ENCODE measurements at places on chromosomes 7 and 10.

DNA sequence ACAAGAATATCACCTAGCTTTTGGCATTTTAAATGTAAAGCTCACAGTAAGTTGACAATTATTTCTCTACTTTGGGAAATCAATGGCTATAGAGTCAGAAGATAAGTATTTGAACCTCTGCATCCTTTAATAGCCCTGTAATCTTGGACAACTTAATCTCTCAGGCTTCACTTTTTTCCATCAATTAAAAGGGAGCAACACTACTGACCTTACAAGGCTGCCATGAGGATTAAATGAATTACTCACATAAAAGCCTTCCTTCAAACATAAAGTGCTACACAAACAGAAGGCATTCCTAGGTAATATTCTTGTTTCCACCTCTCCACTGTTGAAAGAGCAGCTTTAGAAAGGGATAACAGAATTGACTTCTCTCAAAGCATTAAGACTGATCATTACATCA, 266.0 kb downstream of the RNLS start:
- no peak for DNase-seq

DNA sequence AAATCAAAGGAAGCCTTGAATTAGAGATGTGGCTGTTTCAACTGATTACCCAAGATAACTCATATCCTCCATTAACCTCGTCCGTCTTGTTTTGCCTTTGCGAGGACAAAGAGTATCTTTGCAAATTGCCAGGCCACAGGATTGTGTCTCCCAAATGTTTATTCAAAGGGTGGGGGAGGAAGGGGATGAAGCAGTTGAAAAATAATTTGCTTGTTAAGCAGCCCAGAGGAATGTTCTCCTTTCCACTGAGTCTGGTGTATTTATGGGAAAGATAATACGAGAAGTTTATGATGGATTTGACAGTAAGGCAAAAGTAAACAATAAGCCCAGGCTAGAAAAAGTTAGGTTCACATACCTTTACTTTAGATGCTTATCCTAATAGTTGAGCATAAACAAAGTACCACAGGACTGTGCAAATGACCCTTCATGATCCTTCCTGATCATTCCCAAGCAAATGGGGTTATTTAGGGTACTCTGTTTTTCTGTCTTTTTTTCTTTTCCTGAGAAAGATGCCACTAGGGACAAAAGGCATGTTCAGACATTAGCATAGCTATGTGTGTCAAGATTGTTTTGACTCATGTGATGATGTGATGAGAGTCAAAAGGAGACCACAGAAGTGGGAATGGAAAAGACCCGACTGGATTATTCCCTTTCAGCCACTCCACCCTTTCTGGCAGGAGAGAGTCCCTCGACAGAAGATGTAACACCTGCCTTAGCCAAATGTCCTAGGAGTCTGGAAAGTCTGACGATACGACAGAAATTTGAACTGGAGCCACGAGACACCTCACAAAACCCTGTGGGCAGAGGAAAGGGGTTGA, 243.0 kb upstream of the GLI3 start:
- DNase-seq = no peak

- DNase-seq = no peak
Observed at GRCh38 chr10:116269619-116270018, 3.4 kb downstream of the GFRA1 start.

GRCh38 chr7:129252128-129252527, 27.3 kb downstream of the AHCYL2 start:
- DNase-seq = no peak

- DNase-seq = no peak
Observed at GRCh38 chr10:82020999-82021398, 146.0 kb downstream of the NRG3 start.

- no peak for DNase-seq
Observed at GRCh38 chr10:6299743-6300105, 97.0 kb downstream of the PFKFB3 start.

DNA sequence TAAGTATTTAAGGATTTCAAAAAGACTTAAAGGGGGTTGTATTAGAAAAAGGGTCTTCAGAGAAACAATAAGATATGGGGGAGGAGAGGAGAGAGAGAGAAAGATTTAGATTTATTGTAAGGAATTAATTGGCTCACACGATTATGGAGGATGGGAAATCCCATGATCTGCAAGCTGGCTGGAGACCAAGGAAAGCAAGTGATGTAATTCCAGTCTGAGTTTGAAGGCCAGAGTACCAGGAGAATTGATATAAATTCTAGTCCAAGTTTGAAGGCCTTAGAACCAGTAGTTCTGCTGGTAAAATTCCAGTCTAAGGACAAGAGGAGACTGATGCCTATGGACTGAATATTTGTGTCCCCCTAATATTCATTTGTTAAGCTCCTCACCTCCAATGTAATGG, 20.6 kb upstream of the SLC13A1 start:
- DNase-seq = no peak

DNA sequence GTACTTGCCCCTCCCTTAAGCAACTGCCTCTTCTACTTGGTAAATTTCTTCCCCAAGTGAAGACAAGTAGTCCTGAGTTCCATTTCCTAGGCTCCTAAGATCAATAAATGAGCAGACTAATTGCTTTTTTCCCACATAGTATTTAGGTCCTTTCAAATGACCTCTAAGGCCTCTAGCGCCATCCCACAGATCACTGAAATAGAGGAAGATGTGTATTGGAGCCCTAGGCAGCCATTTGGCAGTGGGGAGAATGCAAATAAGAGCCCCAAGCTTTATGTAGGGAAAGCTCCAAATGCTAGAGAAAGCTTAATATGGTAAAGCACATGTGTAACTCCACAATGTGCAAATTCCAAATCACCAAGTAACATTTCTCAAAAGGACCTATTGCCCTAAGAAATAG, 316.5 kb upstream of the PHF14 start:
- DNase-seq = no peak

DNA sequence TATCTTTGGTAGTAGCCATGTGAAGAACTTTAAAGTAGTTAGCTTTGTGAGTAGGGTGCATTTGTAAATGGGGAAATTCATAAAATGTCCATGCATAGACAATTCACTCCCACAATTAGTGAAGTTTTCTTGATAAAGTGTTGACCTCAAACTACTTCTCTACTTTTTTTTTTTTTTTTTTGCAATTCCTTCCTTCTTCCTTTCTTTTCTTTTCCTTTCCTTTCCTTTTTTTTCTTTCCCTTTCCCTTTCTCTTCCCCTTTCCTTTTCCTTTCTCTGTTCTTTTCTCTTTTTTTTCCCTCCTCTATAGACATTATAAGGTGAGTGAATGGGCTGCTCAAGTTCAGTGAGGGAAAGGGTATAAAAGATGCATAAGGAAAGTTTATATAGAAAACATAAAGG, 184.2 kb downstream of the PTEN start:
- no peak for DNase-seq

- no peak for DNase-seq
Observed at GRCh38 chr10:44824607-44825006, 86.5 kb upstream of the TMEM72 start.

DNA sequence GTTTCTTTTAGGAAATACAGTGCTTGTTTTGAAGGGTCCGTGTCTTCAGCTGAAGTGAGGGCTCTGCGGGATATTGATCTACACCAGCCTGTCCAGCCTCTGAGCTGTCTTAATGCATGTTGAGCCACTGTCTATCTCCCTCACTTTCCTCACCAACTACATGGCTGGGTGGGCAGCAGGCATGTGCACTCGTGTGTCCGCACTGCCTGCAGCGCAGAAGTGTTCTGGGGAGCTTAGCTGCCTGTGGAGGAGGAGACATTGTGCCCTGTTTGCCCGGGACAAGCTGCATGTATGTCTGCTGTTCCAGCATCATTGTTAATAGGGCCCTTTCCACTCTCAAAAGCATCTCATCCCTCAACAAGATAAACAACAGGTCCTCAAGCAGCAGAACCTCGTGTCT, 133.1 kb upstream of the EEPD1 start:
- DNase-seq = no peak

DNA sequence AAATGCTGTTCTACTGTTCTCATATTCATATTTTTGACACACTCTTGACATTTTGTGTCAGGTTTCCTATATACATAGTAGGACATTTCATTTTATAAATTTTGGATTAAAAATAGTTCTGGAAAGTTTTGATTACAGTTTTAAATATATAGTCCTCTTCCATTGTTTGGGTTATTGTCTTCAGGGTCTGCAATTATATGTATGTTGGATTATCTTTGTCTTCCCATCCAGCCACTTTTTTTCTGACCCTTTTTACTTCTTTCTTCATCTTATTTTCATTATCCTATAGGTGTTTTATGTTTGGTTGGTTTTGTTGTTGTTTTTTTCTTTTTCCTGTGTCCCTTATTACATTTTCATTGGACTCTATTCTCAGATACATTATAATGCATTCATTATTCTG, 71.1 kb upstream of the CCDC6 start:
- no peak for DNase-seq

DNA sequence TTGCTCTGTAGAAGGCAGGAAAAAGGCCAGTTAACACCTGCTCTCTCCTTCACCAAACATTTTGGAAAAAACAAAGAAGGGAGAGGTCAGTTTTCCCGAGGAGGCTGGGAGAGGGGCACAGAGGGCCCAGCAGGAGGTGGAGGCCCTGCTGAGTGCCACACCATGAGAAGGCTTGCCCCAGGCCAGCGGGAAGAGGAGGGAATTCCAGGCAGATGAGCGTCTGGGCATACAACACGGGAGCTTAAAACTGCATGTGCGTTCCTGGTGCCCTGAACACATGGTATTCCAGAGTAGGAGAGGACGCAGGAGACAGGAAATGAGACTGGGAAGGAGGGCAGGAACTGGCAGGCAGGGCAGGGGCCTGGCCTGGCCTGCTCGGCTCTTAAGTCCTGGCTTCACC, 182.4 kb downstream of the CCDC3 start:
- DNase-seq = no peak

DNA sequence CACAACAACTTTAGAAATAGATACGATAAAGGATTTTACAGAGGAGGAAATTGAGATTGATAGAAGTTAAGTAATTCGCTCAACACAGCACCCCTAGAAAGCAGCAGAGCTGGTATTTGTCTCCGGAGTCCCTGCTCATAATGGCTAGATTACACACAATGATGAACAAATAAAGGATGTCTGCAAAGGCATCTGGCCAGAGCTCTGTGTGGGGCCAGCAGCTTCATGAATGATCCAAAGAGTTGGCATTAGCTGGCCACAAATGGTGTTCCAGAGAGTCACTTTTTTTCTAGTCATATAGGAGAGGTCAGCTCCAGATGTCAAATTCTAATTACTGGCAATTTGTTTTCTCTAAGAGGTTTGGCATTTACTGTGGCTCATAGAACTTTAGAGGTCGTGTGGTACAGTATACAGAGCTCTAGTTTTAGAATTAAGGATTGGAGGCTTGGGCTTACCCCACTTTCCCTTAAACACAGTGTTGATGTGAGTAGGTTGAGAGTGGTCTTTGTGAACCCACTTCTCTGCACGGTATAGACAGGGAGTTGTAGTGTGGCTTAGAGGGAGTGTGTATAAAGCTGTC, 186.2 kb downstream of the BICC1 start:
- no peak for DNase-seq

GRCh38 chr7:93178213-93178612, 30.0 kb upstream of the SAMD9L start:
- no peak for DNase-seq

DNA sequence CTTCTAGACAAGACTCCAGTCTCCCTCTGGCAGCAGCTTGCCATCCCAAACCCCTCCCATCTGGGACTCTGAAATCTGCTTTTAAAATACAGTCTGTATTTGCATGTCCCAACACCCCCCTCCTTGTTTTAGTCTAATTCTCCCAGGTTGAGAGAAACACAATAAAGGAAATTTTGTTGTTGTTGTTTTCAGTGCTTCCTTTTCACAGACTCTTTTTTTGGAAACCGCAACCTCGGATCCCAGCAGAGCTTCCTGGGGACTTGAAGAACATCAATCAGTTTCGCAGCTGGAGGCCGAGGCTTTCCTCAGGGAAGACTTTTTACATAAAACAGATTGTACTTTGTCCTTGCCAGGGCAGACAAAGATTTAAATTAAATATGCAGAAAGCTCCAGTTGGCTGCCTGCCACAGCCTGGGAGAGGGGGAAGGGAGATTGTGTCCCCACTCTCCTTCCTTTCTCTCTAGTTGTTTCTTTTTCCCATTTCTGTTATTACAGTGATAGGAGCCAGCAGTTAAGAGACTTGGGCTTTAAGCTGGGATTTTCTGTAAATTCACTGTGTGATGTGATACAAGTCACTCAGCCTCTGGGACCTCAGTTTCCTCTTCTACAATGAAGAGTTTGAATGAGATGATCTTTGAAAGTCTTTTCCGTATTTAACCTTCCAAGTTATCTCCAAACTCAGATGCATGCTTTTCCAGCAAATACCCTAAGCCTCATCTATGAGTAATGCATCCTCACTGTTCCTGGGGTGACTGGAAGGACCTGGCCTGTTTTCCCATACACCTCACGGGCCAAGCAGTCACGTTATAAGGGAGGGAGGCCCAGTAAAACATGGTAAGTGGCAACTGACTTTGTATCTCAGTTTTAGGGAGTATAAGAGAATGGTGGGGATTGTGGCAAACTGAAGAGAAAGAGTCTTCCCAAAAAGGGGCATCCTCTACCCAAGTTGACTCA, 192.3 kb downstream of the REEP3 start:
- DNase-seq = peak; percentile 82

DNA sequence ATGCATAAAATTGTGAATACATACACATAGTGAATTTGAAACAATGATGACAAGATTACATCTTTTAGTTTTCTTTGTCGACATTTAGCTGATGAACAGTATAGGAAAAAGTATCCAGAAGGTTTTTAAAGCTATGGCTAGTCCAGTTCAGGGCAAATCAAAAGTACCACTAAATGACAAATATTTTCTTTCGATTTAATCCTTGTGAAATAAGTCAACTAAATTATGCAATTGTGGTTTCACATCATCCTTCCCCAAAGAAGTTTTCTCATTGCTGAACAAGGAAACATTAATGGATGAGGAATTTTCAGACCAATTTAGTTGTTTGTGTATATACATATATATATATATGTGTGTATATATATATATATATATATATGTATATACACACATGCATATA, 774.0 kb downstream of the DNAJB9 start:
- no peak for DNase-seq

DNA sequence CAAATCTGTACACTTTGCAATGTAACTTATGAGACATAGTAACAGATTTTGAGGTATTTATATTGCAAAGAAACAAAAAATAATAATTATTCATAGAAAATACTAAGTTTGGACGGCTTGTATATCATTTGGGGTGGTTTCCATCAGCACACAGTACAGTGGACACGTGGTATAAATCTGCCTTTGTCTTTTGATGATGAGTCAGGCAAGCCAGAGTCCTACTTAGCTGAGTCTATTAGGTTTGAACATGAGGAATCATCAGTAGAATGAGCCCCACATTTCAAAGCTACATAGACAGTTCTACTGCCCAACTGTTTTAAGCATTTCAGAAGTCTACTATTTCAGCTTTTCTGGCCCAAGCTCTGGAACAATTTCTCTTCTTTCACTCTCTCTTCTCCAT, 803.2 kb downstream of the PHTF2 start:
- DNase-seq = no peak

DNA sequence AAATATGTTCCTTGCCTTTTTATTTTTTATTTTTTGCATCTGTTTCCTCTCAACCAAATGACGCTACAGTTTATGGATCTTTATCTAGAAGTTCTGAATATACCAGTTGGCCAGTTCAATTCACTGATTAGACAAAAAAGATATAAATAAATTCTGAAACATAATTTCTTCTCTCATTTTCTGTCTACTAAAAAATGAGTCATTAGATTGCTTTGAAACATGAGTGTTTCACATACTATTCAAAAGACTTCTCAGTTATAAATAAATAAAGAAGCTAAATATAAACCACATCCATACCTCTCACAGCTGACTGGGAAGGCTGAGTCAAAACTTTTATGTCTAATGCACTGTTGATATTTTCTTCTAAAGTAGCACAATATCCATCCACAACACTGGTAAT, 97.6 kb upstream of the GPR22 start:
- DNase-seq = no peak

- no peak for DNase-seq
Observed at GRCh38 chr7:107167483-107168232, 1.1 kb upstream of the HBP1 start.
